ENCODE measurements at places on chromosomes 2 and 18. TPM values are rescaled to one million over a fixed set of nuclear protein-coding genes. Genes with fewer than 3 reads are reported as not detected.

- DNase-seq: no peak
These were observed 17.5 kb upstream of the MAP3K20 start for GRCh38 chr2:173058097-173058496.

The RESP18 gene
- total RNA-seq: not detected

- DNase-seq: no peak
These were observed 159.5 kb upstream of the GYPC start for GRCh38 chr2:126496493-126496892.

GRCh38 chr2:69830045-69830905, 815 bp downstream of the GMCL1 start:
- peak; percentile 31 for DNase-seq

- DNase-seq: no peak
These were observed 109.9 kb downstream of the TGFA start for GRCh38 chr2:70443726-70444125.

- DNase-seq: peak; percentile 74
These were observed 4.9 kb downstream of the ZAP70 start for GRCh38 chr2:97718051-97718882.

GRCh38 chr2:53633441-53633840, 134.2 kb upstream of the CHAC2 start:
- no peak for DNase-seq

DNA sequence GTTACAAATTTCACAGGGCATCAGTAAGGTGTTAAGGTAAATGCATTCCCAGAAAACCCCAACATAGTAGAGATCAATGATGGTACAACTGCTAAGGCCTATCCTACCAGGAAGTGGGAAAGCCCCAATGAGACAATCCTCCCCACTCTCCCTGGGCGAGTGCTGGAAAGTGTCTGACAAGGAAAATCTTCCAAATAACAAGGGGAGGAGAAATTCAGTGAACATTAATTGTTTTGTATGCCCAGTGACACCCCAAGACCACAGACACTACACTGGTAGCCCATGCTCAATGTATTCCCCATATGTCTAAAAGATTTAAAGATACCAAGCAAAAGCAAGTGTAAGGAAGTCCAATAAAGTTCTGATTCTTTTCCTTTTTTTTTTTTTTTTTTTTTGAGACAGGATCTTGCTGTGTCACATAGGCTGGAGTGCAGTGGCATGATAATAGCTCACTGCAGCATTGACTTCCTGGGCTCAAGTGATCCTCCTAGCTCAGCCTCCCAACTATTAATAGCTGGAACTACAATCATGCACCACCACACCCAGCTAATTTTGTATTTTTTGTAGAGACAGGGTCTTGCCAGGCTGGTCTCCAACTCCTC, 24.7 kb downstream of the B4GALT6 start:
- no peak for DNase-seq

- DNase-seq: no peak
These were observed 102.4 kb downstream of the GALNT3 start for GRCh38 chr2:165691615-165692014.

The MROH2A gene
- not detected for total RNA-seq

DNA sequence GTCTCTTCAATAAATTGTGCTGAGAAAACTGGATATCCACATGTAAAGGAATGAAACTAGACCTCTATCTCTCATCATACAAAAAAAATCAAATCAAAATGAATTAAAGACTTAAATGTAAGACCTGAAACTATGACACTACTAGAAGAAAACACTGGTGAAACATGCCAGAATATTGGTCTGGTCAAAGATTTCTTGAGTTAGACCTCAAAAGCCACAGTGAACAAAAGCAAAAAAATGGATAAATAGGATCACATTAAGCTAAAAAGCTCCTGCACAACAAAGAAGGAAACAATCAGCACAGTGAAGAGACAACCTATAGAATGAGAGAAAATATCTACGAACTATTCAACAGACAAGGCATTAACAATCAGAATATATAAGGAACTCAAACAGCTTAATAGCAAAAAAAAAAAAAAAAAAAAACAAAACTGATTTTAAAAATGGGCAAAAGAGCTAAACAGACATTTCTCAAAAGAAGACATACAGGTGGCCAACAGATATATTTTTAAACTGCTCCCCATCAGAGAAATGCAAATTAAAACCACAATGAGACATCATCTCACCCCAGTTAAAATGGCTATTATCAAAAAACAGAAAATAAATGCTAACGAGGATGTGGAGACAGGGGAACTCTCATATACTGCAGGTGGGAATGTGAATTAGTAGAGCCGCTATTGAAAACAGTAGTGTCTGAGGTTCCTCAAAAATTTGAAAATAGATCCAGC, 66.3 kb downstream of the NCKAP1 start:
- no peak for DNase-seq

DNA sequence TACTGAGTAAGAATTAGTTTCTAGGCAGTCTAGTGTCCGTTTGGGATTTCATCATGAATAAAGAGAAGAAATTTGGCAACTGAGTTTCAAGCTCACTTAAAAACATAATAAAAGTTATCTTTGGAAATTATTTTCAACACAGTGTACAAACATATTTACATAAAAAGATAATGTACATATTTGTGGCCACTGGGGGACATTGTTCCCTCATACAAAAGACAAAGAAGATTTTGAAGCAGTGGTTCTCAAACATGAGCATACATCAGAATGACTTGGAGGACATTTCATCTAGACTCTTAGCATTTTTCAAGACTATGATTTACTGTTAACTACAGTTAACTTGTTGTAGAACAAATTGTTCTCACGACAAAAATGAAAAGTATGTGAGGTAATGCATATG, 15.7 kb upstream of the TTC21B start:
- DNase-seq: no peak

- DNase-seq: no peak
These were observed 194.5 kb upstream of the LRRTM1 start for GRCh38 chr2:80499095-80499494.

- no peak for DNase-seq
These were observed 371.6 kb downstream of the HRH4 start for GRCh38 chr18:24831871-24832665.

DNA sequence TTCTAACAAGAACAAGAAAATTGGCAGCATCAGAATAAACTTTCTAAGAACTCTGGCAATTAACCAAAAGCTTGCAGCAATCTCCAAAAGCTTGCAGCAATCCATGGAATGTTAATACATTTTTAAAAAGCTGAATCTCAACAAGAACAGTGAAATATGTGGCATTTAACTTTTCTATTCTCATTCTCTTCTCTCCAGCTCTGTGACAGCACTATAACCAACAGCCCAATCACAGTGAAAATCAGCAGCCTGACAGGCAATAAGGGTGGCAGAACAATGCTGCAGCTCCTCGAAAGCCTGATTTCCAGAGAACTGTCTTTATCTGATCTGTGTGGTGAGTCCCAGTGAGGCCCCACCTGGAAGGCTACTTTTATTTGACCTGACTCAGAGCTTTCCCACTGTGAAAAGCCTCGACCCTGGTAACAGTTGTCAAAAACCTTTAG, 60.0 kb downstream of the TMEM131 start:
- no peak for DNase-seq

The SERPINB13 gene
- total RNA-seq: not detected

- no peak for DNase-seq
These were observed 93.7 kb downstream of the MAIP1 start for GRCh38 chr2:200049086-200049485.

DNA sequence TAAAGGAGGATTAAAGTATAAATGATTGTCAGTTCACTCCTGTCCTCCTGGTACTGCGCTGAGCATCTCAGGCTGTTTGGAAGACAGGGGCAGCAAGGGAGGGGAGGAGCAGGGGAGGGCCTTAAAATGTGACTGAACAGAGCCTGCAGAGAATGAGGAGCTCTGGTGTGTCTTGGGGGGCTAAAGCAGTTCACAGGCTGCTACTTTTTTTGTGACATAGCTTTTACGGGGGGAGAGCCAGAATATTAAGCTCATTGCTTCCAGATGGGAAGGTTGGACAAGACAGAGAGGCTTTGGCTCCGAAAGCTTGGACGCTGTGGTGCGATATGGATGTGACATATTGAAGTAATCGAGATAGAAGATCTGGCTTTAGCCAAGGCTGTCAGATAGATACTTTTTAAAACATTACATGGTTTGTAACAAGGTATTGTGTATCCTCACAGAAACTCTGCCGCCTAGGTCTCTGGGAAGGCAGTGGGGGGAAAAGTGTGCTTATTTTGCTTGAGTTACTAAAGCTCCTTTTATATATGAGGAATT, 40.5 kb downstream of the RDH14 start:
- no peak for DNase-seq

- no peak for DNase-seq
These were observed 5.9 kb upstream of the RAX start for GRCh38 chr18:59279193-59279592.

DNA sequence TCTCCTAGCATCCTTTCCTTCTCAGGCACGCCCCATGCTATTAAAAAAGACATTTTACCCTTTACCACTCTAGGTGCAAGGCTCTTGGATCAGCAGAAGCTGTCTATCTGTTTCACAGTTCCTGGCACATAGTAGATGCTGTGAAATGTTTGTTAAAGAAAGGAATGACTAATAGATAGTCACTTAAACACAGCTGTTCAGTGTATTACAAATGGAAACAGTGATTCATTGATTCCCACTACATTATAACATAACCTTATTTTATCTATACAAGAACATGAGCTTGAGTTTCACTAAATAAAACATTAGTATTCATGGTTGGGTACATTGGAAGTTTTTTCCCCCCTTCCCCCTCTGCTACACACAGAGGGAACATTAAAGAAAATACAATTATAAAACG, 142.1 kb downstream of the ASXL3 start:
- DNase-seq: no peak

GRCh38 chr2:65856928-65857327, 424.5 kb upstream of the SPRED2 start:
- DNase-seq: no peak

- DNase-seq: no peak
These were observed 550.8 kb upstream of the ZNF804A start for GRCh38 chr2:184047536-184047935.

The ALPP gene
- total RNA-seq: not detected

DNA sequence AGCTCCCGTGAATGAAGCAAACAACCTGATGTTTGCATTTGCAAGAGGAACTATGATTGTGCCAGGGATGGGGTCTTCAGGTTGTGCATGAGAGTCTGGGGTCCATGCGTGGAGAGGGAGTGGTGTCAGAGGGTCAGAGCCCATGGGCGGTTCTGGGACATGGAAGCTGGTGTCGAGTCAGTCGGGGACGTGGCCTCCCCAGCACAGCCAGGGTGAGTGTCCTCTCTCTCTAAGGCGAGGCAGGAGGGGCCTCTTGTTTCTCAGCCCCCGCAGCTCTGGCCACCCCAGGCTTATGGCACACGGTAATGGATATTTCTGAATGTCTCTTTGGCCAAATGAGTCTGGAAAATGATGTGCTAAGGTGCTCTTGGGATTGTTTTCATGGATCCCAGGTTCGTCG, 118.6 kb downstream of the RTP5 start:
- no peak for DNase-seq

Measured in CD4-positive, alpha-beta T cell (primary cell).